ENCODE measurements at places on chromosomes 16 and 17.
A peak's percentile ranks its signal among the peaks of the same experiment; 100 is the strongest.

DNA sequence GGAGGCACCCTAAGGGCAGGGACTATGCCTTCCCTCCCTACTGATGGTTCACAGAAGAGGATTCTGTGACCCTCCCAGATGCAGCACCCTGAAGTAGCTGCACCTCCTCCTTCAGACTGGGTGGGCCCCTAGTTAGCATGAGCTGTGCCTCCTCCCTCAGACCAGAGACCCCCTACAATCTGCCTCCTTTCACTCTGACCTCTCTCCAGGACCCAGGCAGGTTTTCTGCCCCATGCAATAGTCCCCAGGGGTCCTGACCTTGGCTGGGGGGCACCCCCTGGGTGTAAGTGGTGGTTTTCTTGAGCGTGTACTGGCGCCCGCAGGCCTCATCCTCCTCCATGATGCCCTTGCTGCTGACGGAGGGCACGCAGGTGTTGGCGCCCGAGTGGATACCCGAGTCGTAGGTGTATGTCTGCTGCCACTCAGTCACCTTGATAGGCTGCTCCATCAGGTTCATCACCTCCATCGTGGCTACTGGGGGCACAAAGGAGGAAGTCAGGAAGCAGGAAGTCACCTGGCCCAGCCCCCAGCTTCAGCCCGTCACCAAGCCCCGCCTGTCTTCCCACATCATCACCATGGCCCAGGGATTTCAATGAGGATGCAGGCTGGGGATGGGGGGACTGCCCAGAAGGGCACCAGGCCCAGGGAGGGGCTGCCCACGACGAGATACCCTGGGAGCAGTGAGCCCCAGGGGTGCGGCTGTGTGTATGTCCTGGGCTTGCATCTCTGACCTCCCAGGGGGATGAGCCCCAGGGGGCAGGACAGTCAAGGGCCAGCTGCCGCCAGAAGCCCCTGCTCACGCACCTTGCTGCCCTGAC lies 14.9 kb downstream of the JUP start:
- no peak for DNase-seq

DNA sequence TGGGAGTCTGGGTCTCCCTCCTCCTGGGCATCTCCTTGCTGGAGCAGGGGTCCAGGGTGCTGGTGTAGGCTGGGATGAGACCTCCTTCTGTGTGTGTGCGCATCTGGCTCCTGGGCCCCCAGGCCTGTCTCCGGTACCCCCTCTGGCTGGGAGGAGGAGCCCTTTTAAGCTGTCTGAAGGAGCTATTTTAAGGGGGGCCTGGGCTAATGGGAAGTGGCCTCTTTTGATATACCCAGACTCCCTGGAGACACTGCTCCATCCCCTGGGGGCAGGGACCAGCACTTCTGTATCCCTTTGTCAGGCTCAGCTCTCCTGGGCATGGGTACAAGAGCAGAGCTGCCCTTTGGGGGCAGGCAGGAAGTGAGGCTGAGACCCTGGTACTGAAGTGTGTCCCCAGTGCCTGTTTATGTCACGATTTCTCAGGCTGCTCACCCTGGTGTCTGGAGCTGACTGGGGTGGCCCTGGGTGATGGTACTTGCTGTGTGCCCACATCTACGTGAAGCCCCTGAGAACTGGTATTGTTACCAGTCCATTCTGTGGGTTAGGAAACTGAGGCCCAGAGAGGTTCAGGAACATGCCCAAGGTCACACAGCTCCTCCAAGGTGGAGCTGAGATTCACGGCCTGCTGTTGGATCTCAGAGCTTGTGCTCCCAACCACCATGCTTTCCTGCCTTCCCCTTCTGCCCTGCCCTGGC lies 6.5 kb downstream of the ADCY7 start:
- DNase-seq, result no peak

- no peak for DNase-seq
Measured at GRCh38 chr17:80584176-80584905, 39.7 kb downstream of the RPTOR start.

DNA sequence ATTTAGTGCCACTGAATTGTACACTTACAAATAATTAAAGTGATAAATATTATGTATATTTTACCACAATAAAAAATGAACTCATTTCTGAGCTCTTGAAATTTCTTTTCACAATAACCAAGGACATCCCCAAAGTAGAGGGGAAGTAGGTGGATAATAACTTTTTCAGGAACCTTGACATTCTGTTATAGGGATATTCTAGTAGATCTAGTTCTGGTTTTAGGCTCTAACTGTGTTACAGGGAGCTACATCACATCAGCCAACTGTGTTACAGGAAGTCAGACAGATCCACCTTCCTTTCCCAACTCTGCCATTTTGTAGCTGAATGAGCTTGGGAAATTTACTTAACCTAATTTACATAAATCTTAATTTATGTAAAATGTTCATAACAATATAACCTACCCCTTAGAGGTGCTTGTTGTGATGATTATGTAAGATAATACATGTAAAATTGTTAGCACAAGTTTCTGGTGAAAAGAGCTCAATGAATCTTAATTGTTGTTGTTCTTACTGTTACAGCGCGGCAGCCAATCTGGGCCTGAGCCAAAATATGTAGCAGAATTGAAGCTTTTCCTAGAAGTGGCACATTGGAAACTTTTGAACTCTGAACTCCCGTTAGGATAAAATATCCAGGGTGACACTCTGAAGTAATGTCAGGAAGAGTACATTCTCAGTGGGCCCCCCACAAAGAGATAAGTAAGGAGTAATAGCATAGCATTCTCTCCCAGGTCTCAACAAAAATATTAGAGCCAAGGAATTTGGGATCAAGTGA lies 169.8 kb downstream of the AATF start:
- DNase-seq, result no peak

GRCh38 chr16:77335652-77336234 lies 99.1 kb downstream of the ADAMTS18 start:
- no peak for DNase-seq

DNA sequence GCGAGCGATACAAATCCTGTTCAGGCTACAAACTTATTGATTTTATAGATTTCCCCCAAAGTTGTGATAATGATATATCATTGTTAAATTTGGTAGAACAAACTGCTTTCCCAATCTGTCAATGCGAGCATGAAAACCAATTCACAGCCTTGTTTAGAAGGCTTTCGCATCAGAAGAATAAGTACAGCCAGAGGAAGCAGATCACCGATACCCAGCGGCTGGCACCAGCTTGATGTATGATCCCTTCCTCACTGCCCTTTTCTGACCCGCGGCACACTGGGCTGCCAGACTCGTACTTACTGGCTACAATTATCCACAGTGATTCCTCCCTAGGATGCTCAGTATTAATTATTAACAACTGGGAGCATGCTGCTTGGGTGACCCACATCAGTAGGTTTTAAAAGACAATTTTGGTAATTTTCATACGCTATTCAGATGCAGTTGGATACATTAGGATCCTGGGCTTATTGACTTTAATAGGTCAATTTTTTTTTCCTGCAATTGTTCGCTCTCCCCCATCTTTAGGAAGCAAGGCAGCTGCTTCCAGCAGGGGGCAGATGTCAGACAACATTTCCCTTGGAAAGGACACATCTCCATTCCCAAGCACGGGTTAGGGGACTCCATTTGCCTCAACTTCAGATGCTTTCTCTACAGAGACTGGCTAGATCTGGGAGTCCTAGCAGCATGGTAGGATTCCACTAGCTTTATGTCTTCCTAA lies 582.7 kb upstream of the PSMD7 start:
- peak; percentile 3 for DNase-seq

GRCh38 chr17:5883775-5884665 lies 186.2 kb upstream of the WSCD1 start:
- DNase-seq, result no peak

- DNase-seq, result peak; percentile 73
Measured at GRCh38 chr17:15260376-15261257, 4.5 kb downstream of the PMP22 start.

GRCh38 chr17:22310717-22311686 lies 618.7 kb downstream of the KCNJ18 start:
- no peak for DNase-seq

- no peak for DNase-seq
Measured at GRCh38 chr16:84501077-84501735, 3.3 kb downstream of the MEAK7 start.

DNA sequence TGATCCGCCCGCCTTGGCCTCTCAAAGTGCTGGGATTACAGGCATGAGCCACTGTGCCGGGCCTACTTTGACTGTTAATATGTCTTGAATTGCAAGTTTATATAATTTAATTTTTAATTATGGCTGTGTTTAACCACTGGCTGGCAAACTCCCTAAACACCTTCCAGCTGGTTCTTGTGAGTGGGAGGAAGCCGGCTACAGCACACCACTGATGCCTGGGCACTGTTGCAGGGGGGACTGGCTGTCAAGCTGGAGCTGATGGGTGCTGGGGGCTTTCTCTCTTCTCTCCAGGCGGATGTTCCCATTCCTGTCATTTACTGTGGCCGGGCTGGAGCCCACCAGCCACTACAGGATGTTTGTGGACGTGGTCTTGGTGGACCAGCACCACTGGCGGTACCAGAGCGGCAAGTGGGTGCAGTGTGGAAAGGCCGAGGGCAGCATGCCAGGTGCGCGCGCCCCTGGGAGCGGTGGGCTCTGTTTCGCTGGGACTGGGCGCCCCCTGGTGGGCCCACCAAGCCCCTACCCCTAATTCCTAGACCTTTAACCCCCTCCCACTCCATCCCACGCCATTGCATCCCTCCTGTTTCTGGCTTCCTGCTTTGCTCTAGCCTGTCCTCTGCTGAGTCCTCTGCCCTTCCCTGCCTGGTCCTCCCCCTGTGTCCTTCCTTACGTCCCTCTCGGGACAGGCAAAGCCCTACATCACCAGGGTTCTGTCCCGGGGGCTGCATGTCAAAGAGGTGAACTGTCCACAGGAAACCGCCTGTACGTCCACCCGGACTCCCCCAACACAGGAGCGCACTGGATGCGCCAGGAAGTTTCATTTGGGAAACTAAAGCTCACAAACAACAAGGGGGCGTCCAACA lies 9.5 kb downstream of the TBX21 start:
- peak; percentile 56 for DNase-seq

GRCh38 chr16:84137287-84137686 lies 7.7 kb downstream of the HSDL1 start:
- DNase-seq, result no peak

DNA sequence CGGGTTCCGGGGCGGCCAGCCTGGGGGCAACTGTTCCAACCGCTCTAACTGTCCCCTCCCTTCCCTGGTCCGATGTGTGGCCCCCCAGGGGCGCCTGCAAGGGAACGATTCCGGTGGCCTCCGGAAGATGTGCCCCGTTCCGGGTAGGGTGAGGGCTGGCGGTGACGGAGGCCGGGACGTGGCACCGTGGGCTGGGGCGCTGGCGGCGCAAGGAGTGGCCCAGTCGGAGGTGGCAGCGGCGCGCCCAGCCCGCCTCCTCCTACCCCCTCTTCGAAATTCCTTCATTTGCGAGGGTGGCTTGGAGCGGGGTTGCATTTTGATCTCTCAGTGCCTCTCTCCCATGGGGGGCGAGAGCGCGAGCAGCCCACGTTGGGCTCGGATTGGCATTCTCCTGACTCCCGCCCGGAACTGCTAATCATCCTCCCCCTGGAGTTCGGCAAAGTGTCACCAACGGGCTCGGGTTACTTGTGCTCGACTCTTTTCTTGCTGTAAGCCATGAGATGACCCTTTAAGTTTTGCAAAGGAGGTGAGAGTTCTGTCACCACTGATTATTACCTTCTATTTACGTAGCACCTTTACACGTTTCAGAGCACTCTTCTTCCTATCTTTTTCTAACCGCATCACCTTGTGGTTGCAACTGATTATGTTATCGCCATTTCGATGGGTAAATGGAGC lies 622 bp downstream of the NDEL1 start:
- DNase-seq, result peak; percentile 78

DNA sequence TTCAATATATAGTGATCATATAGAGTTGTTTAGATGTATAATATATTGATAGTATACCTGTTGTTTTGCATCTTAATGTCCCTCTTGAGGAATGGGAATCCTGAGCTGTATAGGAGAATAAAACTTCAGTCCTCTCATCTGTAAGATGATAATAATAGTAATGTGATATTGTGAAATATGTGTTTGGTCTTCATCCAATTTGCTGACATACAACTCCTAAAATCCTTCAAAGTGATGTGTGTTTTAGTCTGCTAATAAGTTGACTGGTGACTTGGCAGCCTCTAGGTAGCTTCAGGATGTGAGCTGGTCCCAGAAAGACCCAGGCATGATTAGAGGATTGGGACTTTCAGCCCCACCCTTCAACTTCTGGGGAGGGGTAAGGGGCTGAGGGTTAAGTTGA lies 22.8 kb upstream of the NFAT5 start:
- no peak for DNase-seq

DNA sequence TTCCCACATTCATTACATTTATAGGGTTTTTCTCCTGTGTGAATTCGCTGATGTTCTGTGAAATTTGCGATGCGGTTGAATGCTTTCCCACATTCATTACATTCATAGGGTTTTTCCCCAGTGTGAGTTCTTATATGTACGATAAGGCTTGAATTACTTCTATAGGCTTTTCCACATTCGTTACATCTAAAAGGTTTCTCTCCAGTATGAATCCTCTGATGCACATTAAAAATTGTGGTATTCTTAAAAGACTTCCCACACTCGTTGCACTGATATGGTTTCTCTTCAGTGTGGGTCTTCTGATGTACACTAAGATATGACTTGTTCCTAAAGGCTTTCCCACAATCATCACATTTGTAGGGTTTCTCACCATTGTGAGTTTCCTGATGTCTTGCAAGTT lies 30.4 kb downstream of the ZNF624 start:
- DNase-seq, result no peak

GRCh38 chr17:7034955-7035590 lies 742 bp upstream of the SLC16A13 start:
- peak; percentile 52 for DNase-seq
